H1 (cell line): ENCODE measurements at places on chromosomes 12 and 14. TPM values are rescaled to one million over a fixed set of nuclear protein-coding genes. Genes with fewer than 3 reads are reported as not detected.

- peak; percentile 66 for DNase-seq
Measured at GRCh38 chr12:41932470-41932991, 212.1 kb downstream of the GXYLT1 start.

DNA sequence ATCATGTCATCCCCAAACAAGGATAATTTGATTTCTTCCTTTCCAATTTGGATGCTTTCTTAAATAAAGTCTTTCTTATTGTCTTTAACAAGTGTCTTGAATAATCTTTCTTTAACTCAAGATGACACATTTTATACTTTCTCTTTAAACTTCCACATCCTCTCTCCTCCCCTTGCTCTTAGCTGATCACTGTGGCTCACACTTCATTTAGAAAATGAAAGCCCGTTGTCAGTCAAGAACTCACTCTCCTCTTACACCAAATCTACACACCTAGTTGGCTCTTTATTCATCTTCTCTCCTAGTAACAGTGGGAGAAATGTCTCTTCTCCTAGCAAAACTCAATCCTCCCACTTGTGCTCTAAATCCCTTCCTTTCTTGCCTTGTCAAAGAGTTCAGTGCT, 10.4 kb upstream of the RMST start:
- no peak for DNase-seq

GRCh38 chr12:83866477-83866876, 1046.1 kb downstream of the SLC6A15 start:
- DNase-seq = no peak

- DNase-seq = peak; percentile 77
Measured at GRCh38 chr12:24902511-24903328, 46.2 kb downstream of the BCAT1 start.

DNA sequence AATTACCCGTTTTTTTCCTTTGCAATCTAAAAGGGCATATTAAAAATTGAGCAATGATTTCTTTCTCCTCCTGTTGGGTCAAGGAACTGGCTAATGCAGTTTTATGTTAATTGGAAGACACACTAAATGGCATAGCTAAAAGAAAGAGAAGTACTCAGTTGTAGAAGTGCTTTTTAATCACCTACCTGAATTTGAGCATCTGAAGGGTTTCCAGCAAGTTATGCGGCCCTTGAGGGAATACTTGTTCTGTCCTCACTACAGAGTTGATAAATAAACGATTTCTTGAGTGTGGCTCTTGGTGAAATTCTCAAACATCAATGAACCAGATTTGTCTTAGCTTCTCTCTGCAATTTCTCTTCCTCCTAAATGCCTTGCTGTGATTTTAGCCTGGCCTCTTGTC, 184.1 kb upstream of the RPH3A start:
- DNase-seq = no peak

DNA sequence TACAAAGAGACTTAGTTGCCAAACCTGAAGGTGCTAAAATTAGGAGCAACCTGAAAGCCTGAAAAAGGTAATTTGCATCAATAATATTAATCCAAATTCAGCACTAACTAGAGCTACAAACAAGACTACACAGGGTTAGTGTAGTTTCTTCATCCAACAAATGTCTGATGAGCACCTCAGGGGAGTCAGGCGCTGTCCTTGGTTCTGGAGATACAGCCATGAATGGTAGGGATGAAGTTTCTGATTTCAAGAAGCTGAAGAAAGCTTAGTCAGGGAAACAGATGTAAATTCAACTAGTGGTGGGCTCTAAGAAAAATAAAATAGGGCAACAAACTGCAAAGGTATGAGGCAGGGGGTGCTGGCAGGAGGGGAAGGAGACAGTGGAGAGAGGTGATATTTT, 266.3 kb downstream of the GLT1D1 start:
- DNase-seq = no peak

GRCh38 chr12:124658302-124658701, 90.9 kb upstream of the NCOR2 start:
- DNase-seq = no peak

- DNase-seq = no peak
Measured at GRCh38 chr14:92693998-92694795, 54.2 kb downstream of the LGMN start.

- no peak for DNase-seq
Measured at GRCh38 chr12:5187136-5187535, 143.5 kb downstream of the KCNA5 start.

DNA sequence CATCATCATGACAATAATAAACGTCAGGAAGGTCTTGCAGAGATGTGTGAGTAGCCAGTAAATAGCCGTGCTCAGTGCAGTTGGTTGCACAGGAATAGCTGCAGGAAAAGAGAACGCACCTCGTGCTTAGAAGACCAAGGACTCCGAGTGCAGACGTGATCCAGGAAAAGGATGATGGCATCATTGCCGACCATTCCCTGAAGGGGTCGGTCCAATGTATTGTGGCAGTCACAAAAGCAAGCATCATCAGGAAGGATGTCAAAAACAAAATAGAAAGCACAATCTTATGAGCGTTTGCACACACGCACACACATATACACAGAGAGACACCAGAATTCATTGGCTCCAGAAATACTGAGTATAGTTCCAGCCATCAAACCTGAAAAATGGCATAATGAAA, 12.8 kb downstream of the DUSP6 start:
- no peak for DNase-seq

- no peak for DNase-seq
Measured at GRCh38 chr14:79680087-79680486, 531.2 kb downstream of the DIO2 start.

- DNase-seq = no peak
Measured at GRCh38 chr12:19002216-19002615, 127.3 kb upstream of the PLEKHA5 start.

DNA sequence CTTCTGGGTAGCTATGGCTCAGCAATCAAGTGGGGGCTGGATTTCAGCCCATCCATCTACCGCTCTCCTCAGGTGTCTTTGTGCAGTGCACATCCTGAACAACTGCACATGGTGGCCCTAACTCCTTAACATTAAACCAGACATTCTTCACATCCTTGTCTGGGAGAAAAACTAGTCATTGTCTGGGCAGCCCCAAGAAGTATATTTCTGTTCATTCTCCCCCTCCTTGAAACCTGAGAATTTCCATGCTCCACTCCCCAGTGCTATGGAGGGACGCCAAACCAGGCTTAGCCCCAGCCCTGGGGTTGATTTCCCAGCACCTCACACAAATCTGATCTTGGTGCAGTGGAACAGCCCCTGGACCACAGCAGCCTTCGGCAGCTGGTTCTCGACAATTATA, 13.4 kb downstream of the MYL2 start:
- no peak for DNase-seq

- DNase-seq = no peak
Measured at GRCh38 chr14:72975770-72976169, 49.5 kb downstream of the DCAF4 start.

DNA sequence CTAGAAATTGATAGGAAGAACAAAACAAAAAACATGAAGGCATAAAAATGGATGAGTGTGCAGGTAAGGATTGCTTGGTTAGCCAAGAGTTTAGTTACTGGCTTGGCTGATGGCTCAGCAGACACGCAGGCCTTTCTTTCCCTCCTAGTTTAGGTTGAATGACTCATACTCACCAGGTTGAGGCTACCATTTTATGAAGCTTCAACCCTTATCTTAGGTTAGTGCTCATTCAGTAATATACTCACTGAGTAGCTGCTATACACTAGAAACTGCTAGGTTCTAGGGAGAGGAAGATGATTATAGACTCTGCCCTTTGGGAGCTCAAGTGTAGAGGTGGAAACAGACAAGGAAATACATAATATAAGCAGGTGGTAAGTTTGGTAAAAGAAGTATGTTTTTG, 6.0 kb downstream of the P3H3 start:
- DNase-seq = no peak

DNA sequence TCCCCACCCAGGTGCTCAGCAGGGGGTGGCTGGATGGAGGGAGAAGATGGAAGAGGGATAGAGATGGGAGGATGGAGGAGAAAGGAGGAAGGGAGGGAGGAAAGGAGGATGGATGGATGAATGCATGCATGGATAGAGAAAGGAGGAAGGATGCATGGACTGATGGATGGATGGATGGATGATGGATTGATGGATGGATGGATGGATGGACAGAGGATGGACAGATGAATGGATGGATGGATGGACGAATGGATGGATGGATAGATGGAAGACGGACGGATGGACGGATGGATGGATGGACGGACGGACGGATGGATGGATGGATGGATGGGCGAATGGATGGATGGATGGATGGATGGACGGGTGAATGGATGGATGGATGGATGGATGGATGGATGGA, 64.1 kb downstream of the NCOR2 start:
- no peak for DNase-seq

DNA sequence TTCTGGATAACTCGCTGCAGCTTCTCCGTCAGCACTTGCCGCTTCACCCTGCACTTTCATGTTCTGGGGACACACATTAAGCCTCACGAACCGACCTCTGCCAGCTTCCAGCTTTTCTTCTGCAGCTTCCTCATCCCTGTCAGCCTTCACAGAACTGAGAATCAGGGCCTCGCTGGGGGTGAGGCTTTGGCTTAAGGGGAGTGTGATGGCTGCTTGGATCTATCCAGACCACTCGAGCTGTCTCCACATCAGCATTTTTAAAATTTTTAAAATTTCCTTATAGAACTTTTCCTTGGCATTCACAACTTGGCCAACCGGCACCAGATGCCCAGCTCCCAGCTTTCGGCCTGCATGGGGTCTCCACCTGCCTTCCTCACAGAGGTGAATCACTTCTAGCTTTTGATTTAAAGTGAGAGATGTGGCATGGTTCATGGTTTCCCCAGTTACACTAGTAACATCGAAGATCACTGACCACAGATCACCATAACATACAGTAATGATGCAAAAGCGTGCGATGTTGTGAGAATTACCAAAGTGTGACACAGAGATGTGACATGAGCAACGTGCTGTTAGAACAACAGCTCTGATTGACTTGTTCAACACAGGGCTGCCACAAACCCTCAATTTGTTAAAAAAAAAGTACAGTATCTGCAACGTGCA, 139.1 kb upstream of the C14orf180 start:
- DNase-seq = no peak

DNA sequence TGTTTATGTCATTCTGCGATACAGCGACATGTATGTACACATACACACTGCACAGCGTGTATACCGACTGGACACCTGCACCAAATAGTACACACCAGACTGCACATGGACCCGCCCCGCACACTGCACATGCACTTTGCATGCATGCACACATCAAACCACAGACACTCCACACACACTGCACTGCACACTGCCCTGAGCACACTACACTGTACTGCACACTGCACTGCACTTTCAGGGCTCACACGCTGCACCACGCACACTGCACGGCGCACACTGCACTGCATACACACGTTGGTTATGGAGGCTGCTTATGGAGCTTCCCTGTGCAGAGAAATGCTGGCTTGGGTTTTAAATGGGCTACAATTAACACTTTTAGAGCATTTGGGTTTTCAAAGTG, 1.6 kb downstream of the PAPLN start:
- no peak for DNase-seq

- no peak for DNase-seq
Measured at GRCh38 chr14:57319636-57320192, 50.9 kb downstream of the AP5M1 start.

- no peak for DNase-seq
Measured at GRCh38 chr12:15209782-15210181, 11.4 kb downstream of the RERG start.

DNA sequence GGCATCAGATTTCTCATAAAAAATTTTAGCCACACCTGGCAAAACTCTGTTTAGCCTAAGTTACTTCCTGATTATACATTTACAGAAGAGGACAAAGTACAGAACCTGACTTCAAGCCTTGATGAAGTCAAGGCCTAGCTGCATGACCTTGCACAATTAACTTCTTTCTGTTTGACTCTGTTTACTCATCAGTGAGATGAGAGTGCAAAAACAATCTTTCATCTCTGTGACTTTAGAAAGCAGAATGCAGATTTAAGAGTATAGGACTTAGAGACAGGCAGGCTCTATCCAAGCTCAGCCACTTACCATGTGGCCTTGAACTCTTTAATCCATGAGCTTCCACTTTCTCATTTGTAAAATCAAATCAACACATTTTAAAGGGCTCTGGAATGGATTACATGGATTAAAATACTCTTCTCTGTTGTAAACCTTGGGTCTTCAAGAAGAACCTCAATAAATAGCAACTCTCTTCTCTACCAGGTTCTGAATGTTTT, 1178.9 kb downstream of the FLRT2 start:
- no peak for DNase-seq

DNA sequence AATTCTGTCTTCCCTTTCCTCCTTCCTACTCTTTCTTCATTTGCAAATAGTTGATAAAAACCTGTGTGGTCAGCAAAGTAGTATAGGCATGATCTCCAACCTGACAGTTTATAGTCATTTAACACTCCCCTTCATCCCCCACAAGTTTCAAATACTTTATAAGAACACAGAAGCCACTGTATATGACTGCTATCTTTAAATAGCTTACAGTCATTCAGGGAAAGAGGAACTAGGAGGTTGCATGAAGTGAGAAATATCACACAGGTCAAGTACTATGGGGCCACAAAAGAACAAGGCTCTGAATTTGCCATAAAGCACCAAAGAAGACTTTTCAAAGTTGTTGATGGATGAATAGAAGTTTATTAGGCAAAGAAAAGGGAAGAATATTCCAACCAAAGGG, 431.3 kb downstream of the NPAS3 start:
- no peak for DNase-seq

DNA sequence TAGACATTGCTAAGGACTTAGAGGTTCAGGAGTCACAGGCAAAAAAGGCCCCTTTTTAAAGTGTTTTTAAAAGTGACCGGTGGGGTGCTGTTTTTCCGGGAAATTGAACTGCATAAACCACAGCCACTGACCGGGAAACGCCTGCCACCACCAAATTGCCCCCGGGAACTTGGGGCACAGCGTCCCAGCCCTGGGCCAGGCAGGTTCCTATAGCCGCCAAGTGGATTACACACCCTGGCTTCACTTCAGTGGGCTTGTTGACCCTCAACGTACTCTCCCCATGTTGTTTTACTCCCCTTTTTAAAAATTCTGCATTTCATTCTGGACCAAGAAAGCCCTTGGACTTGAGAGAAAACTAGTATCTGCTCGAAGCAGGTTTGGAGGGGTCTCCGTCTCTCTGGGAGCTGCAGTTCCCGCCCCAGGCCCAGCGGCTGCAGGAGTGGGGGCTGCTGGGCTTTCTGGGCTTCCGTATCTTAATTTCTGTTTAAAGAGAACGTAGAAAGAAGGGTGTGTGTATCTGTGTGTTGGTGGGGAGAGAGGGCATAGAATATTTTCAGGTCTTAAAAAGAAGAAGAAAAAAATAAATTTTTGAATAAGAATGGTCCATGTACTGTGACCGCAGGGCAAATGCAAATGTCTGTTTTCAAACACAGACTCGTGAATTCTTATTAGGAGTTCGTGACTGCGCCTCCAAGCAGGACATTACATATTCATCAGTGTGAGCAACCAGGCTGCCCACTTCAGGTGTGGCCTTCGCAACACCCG, 82.9 kb downstream of the PAPOLA start:
- no peak for DNase-seq

GDF3 gene
- 12.6 and 16.8 TPM in 2 replicates for total RNA-seq

ADAMTS20 gene
- total RNA-seq = 4.5 and 5.1 TPM in 2 replicates

USP44 gene
- 191 and 197 TPM in 2 replicates for total RNA-seq

ADCY6 gene
- total RNA-seq = 11.7 and 15.6 TPM in 2 replicates

SMIM41 gene
- 0.28 and 0.31 TPM in 2 replicates for total RNA-seq

PAPLN gene
- 14.8 and 15.9 TPM in 2 replicates for total RNA-seq

AKAP5 gene
- 3.5 and 3.8 TPM in 2 replicates for total RNA-seq

KCNK13 gene
- total RNA-seq = 0.48 and 0.69 TPM in 2 replicates

POTEM gene
- total RNA-seq = not detected in 2 replicates

CRIP2 gene
- 4.0 and 4.2 TPM in 2 replicates for total RNA-seq

KLRC4 gene
- not detected in 2 replicates for total RNA-seq

SETD3 gene
- 60.1 and 64.0 TPM in 2 replicates for total RNA-seq

KRT2 gene
- total RNA-seq = not detected in 2 replicates
